Fibroblast of skin of back (primary cell): ENCODE measurements at places on chromosomes 16 and 17.

DNA sequence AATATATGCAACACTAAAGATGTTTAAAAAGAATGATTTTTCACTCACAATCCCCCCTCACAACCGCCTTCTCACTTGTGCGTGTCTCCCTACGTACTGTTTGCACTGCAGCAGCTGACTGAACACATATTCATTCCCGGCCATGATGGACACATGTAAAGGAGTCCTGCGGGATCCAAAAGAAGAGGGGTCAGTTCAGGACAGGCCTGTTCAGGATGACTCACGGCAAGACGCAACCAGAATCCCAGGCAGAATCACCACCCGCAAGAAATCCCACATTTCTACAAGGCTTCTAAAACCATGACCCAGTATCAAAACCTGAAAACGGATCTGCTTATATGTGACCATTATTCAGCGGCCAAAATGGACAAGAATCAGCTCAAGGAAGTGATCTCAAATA, 52.3 kb downstream of the CYB5D2 start:
- DNase-seq: peak; percentile 41

- DNase-seq: peak; percentile 86
Measured at GRCh38 chr17:47810200-47810821, 11.3 kb downstream of the OSBPL7 start.

GRCh38 chr17:9860851-9861250, 35.1 kb downstream of the GLP2R start:
- no peak for DNase-seq

GRCh38 chr16:89506791-89507191, 1.4 kb upstream of the SPG7 start:
- no peak for DNase-seq

- DNase-seq: no peak
Measured at GRCh38 chr16:8818504-8819270, 21.0 kb downstream of the PMM2 start.

DNA sequence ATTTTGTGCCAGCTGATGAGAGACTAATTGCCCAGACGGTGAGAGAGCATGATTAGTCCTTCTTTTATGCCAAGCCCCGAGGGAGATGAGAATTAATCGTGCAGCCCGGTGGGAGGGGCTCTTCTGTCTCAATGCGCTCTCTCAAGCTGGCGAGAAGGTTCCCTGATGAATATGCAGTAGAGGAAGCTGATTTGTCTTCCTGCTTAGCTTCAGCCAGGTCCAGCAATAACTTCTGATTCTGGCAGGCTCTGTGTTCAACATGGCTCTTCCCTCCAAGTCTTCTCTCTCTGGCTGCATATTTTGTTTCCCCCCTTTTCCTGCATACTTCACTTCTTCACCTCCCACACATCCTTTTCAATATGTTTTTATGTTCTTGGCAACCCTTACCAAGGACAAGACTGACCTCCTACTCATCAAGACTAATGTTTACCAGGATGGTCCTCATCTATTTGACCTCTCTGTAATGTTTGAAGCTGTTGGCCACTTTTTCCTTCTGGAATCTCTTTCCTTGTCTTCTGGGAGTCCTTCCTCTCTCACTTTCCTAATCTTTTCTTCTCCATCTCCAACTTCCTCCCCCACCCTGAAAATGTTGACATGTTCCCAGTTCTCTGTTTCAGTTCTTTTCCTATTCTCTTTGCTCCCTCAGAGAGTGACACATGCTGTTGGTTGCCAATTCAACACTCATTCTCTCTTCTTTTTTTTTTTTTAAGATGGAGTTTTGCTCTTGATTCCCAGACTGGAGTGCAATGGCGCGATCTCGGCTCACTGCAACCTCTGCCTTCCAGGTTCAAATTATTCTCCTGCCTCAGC, 33.1 kb downstream of the ARL4D start:
- DNase-seq: no peak

GRCh38 chr17:47808036-47808829, 13.4 kb downstream of the OSBPL7 start:
- DNase-seq: no peak

DNA sequence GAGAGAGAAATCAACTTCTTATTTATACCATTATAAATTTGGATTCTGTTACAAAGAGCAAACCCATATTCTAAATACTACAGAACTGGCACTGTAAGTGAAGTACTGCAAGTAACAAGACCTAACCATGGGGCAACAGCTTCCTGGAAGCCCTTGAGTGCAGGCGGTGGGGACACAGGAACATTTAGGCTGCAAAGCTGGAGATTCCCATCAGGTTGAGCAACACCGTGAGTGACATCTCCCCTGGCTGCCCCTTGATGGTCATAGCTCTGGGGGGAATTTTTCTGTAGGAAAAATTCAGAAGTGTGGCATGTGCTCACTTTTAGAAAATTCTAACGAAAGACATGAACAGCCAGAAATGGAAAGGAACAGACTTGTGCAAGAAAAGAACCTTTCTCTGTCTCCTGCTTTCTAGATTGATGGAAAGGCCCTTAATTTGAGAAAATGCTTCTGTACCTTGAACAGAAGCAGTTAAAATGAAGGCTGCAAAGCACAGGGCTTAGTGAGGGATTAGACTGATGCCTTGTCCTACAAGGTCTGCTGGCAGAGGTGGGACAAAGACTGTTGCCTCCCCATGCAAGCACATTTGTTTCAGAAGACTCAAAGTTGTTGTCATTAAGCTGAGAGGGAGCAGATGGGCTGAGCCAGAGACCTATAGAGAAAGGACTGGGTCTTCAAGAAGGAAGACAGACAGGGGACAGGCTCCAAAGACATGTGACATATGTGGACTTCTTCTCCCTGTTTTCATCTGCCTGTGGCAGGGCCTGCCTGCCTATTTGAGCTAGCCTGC, 380.8 kb downstream of the SLC39A11 start:
- no peak for DNase-seq

DNA sequence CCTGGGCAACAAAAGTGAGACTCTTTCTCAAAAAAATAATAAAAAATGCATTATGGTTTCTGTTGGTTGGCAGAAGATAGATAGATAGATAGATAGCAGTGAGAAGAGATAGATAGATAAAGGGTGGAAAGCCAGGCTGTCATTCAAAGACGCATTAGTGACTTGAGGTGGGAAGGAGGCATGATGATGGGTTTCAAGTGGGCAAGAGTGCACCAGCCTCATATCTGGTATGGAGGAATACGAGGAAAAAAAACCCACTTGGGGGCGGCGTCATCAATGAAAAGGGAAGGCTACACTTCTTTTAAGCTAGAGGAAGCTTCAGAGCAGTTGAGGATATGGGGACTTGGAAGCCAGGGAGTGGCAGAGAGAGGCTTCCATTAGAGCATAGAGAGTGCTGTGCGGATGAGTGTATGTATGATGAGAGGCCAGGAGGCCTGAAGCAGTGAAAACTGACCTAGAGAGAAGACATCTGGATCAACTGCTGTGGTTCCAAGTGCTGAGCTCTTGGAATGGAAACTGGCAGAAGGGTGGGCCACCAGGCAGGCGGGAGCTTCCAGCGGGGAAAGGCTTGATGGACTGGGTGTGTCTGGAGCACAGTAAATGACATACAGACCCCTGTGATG, 31.8 kb downstream of the CEP95 start:
- no peak for DNase-seq

- DNase-seq: no peak
Measured at GRCh38 chr16:84026606-84027005, 16.0 kb downstream of the SLC38A8 start.

DNA sequence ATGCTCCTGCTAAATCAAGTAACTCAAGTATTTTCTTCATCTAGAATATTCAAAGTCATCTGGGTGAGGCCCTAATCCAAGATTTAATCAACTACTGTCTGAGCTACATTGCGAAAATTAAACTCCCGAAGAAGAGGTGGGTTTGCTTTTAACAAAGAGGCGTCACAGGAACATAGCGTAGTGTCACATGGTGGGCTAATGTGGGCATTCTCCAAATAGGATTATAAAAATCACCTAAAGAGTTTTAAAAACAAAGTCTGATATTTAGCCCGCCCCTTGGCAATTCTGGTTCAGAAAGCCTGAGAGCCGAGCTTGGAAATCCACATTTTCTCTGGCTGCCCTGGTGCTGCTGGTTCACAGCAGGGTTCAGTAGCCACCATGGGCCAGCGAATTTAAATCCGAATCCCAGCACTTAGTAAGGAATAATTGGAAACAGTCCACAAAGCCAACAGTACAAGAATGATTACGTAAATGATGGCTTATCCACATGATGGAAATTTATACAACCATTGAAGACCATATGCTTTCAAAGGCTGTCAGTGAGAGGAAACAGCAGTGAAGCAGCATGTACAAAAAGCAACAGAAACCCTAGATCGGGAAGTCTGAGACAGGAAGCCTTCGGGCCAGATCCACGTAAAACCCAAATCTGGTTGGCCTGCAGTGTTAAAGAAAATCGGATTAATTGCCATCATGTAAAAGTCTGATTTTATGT, 8.8 kb downstream of the PMM2 start:
- no peak for DNase-seq

DNA sequence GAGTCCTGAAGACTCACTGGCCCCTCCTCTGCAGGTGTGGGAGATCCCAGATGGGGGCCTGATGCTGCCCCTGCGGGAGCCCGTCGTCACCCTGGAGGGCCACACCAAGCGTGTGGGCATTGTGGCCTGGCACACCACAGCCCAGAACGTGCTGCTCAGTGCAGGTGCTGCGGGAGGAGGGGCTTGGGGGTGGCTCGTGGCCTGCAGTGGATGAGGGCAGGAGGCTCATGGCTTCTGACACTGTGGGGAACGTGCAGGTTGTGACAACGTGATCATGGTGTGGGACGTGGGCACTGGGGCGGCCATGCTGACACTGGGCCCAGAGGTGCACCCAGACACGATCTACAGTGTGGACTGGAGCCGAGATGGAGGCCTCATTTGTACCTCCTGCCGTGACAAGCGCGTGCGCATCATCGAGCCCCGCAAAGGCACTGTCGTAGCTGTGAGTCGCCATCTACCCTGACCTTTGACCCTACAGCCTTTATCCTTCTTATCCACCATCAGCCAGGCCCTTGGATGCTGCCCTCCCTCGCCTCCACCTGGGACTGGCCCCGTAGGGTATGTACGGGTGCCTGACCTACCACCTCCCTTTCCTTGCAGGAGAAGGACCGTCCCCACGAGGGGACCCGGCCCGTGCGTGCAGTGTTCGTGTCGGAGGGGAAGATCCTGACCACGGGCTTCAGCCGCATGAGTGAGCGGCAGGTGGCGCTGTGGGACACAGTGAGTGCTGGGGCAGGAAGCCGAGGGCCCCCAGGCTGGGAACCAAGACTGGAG, 3.6 kb downstream of the CORO1A start:
- DNase-seq: peak; percentile 26

DNA sequence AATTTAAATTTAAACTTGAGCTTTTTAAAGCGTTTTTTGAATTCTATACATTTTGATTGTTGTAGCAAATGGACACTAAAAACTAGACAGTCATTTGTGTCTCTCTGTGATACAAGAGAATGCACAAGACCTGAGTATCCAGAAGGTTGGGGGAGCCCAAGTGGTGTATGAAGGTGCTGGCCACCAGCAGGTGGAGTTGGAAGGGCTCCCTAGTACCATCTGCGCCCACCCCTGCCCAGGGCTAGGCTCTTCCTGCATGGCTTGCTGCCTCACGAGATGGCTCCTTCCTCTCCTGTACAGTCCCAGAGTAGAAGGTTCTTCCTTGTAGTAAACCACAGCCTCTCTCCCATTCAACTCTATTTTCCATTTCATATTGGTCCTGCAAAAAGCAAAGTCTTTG, 17.0 kb downstream of the GID4 start:
- DNase-seq: no peak

GRCh38 chr17:77700165-77700881, 258.2 kb upstream of the TNRC6C start:
- DNase-seq: no peak
